Activated CD4-positive, alpha-beta memory T cell treated with anti-CD3 and anti-CD28 coated beads for 36 hours (primary cell): ENCODE measurements at places on chromosomes 3 and 15.

GRCh38 chr3:5093731-5094130 is 28.4 kb upstream of the ARL8B start:
- DNase-seq = no peak

- DNase-seq = peak; percentile 22
Measured at GRCh38 chr15:66940368-66940767, 125.0 kb upstream of the SMAD3 start.

DNA sequence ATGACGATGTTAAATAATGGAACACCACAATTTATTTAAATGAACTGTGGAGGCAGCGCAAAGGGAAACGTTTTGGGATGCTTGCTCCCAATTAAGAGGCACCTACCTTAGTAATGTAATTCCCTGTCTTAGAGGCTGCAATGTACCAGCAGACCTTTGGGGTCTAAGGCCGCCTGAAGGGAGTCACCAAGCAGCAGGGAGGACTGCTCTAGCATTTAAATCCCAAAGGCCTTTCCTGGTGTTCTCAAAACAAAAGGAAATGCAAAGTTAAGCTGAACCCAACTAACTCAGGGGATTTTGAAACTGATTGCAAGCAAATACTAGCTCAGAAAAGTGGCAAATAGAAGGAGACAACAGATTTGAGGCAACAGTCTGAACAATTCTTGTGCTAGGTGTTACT is 510.8 kb downstream of the GABRG3 start:
- no peak for DNase-seq

DNA sequence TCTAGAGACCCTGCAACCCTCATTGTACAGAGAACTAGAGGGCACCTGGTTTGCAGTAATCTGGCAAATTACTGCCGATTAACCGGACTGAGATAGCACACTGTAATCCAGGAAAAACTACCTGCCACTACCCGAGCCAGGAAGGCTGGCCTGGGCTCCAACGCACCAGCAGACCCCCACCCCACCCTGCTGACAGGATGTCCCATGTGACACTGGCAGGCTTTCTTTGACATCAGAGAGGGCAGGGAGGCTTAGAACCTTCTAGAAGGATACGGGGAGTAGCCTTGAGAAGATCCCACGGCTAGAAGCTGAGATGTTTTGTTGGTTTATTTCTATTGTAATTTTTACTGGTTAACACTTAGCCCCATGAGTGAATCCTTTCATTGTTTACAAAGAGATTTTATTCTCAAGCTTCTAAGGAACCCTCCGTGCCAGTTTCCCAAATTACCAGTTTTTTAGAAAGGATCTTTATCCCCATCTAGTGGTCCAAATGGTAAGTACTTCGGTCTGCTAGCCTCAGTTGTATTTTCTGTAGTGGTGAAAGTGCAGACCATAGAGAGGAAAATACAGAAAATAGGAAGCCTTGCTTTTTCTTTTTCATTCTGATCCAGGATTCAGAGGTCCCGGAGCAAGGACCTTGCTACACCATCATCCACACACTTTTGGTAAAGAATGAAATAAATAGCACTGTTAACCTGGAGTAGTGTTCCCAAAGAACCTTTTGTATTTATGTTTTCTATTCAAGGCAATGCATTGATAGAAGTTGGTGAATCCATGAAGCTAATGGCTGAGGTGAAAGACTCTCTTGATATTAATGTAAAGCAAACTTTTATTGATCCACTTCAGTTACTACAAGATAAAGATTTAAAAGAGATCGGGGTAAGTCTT is 81.9 kb upstream of the ADAMTSL3 start:
- no peak for DNase-seq

GRCh38 chr3:111033470-111034050 is 38.1 kb upstream of the NECTIN3 start:
- DNase-seq = no peak

DNA sequence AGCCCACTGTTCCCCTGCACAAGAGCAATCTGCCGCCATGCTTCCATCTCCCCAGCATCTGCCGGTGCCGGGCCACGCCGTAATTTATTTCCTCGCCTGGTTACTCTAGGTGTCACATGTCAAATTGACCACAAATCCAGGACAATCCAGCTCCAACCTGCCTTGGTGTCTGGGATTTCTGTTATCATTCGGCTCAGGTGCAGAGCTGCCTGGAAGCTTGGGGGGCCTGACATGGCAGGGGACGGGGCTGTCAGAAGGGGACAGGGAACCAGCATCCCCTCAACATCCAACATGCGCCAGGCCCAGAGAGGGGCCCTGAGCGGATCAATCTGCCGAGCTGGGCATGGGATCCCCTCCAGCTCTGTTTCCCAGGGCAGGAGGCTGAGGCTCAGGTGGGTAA is 47.9 kb downstream of the HMCES start:
- DNase-seq = no peak
